Left renal pelvis (tissue), 4 donors: ENCODE measurements at places on chromosomes 4 and X. TPM values are rescaled to one million over a fixed set of nuclear protein-coding genes. Genes with fewer than 3 reads are reported as not detected.

- DNase-seq, result no peak
Measured at GRCh38 chr4:14446311-14446710, 556.0 kb upstream of the CPEB2 start.

The COL25A1 gene
- 18.6 TPM for polyA plus RNA-seq

The FGF5 gene
- polyA plus RNA-seq, result 0.16 TPM

The BRS3 gene
- polyA plus RNA-seq, result 0.06 TPM

DNA sequence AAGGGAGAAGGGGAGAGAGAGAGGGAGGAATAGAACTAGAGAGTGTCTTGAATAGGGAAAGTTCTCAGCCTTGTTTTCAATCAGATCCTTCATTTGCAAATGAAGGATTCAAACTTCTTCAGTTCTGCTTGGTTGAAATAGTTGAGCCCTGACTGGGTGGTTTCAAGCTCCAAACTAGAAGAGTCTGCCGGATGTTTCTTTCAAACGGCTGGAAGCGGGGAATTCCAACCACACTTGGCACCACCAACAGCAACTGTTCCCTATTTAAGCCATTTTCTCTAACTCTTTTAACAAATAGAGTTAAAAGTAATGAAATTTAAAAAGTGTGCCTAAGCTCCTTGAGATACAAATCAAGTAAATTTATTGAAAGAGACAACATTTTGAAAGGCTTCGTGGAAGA lies 67.5 kb upstream of the DDX60 start:
- no peak for DNase-seq

DNA sequence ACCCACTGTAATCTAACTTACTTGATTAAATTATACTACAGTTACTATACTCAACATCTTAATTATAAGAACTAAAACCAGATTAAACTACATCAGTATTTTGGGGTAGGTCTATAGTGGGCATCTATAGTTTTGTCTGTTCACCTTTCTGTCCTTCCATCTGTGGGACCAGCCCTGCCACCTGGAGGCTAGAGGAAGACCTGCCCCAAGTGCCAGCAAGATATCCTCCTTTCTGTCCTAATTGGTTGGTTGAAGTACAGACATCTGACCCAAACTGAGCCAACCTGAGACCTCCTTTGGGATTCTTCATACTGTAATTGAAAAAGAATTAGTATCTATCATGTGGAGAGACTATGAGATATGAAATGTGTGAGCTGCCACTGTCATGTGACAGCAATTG lies 172.2 kb upstream of the TLL1 start:
- no peak for DNase-seq

DNA sequence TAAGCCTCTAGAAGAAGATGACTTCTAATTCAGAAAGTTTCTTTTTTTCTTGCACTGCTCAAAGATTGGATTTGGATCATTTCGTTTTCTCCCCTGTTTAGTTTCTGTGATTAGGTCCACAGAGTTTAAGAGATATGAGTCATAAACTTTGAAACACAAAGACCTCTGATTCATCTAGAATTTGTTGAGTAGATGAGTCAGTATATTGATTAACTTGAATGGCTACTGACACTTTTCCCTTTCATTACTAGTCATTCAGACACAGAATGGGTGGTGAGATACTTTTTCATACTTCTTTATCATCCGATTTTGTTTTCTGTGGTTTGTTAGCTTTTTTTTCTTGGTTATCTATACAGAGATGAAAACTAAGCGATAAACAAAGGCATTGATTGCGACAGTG lies 34.1 kb upstream of the AFF2 start:
- DNase-seq, result no peak

DNA sequence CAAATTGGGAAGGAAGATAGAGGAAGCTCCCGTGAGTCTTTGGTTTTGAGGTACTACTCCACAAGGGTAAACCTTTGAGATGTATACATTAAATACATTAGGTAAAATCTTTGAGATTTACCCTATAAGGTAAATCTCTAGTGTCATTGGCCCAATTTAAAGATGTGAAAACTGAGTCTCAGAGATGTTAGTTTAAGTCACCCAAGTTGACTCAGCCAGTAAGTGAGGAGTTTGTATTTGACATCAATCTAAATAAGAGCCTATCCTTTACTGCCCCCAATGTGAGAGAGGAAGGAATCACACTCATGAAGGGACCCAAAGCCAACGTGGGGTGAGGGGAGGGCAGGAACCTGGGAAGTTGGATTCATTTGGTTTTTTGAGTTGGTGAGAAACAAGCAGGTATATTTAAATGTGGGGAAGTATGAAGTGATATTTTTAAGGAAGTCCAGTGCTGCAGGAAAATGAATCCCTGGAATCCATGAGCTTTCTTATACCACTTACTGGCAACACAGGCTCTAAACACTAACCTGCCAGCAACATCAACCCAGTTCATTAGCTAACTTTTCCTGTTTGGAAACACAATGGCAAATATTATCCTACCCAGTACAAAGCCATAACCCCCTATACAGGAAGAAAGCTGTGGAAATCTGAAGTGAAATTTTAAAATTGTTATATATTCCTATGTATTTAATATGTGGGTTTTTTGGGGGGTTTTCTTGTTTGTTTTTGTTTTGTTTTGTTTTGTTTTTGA lies 55.3 kb downstream of the PALLD start:
- no peak for DNase-seq

DNA sequence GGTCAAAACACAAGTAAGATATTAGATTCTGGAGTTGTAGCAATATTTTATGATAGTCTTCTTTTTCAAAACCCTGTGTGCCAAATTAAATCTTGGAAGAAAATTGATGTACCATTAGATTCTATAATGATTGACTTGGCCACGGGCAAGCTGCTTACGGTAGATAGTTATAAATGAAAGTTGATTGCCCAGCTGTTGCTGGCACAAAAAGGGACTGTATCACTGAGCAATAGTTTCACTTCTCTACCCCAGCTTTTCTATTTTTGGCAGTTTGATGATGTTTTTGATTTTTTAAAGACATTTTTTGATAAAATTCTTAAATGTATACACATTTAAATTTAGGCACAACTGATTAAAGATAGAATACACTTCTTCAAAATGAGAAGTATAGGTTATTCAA lies 333.3 kb downstream of the TRAM1L1 start:
- no peak for DNase-seq

DNA sequence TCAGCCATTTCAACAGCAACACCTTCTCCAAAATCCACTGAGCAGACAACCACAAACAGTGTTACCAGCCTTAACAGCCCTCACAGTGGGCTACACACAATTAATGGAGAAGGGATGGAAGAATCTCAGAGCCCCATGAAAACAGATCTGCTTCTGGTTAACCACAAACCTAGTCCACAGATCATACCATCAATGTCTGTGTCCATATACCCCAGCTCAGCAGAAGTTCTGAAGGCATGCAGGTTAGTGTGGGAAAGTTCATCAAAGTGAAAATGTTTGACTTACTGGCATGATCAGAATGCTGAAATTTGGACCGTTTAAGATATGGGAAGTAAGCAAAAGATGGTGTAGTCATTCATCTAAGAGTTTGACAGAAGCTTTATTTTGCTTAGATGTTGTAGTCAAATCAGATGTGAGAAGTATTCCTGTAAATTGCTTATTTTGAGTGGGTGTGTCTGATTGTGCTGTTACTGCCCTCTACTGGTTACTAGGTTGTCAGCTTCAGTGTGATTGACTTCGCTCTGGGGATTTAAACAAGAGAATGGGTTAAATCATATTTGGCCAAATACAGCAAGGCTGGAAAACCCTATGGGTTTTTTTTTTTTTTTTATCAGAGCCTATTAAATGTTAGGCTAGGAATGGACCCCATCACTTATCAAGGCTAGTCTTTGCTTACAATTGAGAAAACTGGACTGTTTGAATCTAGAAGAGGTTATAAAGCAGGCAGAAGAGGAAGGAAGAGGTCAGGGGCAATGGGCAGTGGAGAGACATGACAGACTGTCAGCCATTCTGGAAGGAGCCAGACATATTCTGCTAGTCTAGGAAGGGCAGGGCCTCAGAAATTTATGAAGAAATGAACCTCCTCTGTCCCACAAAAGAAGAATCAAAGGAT lies 130.3 kb downstream of the DIPK2B start:
- peak; percentile 6 for DNase-seq
